Right forelimb (tissue), 1 donor: ENCODE measurements at places on chromosomes 12 and 14.

- DNase-seq: no peak
These were observed 13.8 kb upstream of the TMPRSS12 start for GRCh38 chr12:50828886-50829285.

DNA sequence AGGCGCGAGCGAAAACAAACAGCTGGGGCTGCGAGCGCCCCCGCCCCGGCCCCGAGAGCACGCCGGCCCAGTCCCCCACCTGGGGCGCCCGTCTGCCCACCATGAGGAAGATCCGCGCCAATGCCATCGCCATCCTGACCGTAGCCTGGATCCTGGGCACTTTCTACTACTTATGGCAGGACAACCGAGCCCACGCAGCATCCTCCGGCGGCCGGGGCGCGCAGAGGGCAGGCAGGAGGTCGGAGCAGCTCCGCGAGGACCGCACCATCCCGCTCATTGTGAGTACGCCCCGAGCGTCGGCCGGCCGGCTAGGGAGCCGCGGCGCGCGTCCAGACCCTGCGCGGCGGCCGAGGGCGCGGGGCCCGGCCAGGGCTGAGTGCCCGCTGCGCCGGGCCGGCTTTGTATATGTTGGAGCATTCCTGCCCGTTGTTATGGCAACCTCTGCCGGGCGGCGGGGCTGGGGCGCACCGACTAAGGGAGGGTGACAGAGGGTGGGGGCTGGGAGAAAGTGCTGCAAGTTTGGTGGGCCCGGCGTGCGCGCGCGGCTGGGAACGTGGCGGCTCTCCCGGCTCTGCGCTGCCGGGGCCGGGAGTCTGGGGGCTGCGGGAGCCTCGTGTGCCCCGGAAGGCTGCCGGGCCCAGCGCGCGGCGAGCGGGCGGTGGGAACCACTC lies 367 bp downstream of the GALNT16 start:
- peak; percentile 65 for DNase-seq

DNA sequence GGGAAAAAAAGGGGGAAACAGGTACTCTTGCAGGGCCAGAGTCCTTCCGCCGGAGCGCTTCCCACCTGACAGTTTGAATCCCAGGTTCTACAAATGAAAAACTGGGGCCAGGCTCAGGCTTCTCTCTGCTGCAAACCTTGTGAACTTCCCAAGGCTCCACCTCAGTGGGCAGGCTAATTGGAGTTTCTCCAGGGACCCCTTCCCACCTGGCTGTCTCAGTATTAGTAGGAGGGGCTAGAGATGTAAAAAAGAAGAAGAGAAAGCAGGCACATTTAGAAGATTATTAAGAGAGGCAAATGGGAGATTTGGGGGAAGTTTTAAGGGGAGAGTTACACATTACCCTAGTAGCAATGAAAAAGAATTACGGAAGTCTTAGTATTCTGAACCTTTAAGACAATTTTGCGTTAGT lies 20.0 kb upstream of the CLEC2D start:
- DNase-seq: no peak

- no peak for DNase-seq
These were observed 150.9 kb downstream of the EMP1 start for GRCh38 chr12:13347241-13348043.

DNA sequence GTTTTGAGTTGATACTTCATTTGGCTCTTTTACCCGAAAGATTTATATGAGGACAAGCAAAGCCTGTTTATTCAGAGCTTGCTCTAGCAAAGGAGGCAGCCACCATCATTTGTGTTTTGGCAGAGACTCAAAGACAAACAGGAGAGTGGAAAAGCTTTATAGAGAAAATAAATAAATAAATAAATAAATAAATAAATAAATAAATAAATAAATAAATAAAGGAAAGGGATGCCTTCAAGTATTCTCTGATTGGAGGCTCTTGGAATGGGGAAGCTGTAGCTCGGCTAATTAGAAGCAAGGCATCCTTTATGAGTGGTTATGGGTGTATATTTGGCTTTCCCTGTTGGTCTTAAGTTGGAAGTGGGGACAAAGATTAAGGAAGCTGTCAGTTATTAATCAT lies 229.8 kb downstream of the RASSF9 start:
- no peak for DNase-seq

- DNase-seq: no peak
These were observed 4.7 kb downstream of the HHIPL1 start for GRCh38 chr14:99649643-99650042.

- no peak for DNase-seq
These were observed 124.8 kb upstream of the NTF3 start for GRCh38 chr12:5307065-5307464.
